SHP77 (cell line): ENCODE measurements at places on chromosomes 2 and 18.

GRCh38 chr2:234763002-234763873 is 188.6 kb upstream of the SH3BP4 start:
- no peak for DNase-seq

GRCh38 chr2:144490857-144491256 is 29.1 kb downstream of the ZEB2 start:
- no peak for DNase-seq

GRCh38 chr2:129256642-129257041 is 722.8 kb upstream of the RAB6C start:
- no peak for DNase-seq

DNA sequence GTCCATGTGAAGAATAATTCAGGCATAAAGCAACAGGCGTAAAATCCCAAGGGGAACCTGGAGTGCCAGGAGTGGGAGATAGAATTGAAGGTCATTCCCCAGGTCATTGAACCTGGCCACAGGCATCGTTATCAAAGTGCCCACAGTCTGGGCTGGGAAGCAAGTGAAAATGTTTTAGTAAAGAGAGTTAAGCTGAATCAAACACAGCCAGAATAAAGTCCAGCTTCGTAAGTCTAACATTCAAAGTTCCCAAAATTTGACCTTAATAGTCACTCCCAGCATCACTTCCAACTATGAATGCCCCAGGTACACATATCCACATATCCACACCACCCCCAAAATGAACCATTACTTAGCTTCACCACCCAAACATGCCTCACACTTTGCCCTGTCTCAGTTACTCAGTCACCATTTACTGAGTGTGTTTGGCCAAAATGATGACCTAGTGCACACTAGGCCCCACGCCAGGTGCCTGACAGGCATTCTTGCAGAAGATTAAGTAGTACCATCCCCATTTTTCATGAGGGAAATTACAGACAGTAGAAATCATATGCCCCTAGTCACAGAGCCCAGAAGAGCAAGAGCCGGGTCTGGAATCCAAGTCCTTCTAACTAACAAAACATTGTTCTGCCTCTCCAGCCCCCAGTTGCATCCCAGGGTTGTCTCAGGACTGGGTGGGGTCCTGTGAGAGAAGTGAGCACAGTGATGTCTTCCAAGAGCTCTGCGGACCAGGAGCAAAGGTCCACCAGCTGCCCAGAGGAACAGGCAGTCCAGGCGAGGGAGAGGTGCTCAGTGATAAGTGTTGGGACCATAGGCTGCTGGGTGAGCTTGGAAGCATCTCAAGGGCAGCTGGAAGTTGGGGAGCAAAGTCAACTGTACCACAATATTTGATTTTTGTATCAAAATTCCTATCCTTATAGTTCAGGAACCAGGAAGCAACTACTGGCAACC is 65.2 kb upstream of the MYCN start:
- DNase-seq = no peak

DNA sequence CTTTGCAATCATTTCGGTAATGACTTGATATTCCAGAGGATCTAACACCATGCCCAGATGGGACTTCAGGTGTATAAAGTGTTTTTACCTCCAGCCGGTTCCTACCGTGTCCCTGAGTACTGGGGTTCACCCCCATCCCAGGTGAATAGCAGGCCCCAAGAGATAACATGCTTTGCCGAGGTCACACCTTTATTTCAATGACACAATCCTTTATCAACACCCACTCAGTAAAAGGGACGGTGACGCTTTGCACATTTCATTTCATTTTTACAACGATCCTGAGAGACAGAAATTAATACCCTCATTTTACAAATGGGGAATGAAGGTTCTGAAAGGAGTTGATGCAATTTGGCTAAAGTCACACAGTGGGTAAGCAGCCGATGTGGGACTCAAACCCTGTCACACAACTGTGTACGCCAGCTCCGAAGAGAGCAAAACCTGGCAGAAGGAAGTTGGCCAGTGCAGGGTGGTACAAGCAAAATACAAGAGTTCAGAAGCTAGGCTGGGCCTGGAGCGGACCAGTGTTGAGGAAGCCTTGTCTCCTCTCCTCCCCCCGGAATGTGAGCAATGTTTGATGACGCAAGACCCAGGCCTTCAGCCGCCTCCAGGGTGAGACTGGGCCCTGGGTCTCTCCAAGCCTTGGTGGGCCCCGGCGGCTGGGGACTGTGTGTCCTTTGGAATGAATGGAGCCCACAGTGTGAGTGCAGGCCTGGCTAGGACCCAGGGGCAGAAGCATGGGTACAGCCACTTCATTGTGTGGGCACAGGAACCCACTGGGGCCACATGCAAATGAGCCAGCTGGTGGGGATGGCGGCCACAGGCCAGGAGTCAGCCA is 139.6 kb upstream of the MYCN start:
- DNase-seq = no peak

GRCh38 chr2:74239346-74239745 is 40.9 kb downstream of the MTHFD2 start:
- DNase-seq = no peak

GRCh38 chr2:144547494-144547893 is 27.6 kb upstream of the ZEB2 start:
- no peak for DNase-seq

- no peak for DNase-seq
Observed at GRCh38 chr2:196384729-196385128, 213.4 kb upstream of the STK17B start.

DNA sequence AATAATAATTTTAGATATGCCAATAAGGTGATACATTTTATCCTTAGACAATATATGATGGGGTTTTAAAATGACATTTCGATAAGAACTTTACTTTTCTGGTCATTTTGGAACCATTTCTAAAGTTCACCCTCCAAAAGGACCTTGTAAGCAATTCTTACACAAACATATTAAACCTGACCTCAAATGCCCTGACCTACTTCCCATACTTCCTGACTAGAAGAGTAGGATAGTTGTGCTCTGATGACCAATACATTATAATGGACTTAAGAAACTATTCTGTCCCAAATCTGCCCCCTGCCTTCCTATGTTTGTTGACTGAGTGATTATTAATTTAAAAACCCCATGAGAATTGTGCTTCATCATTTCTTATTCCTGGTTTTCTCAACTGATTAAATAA is 24.6 kb downstream of the GCA start:
- DNase-seq = no peak

DNA sequence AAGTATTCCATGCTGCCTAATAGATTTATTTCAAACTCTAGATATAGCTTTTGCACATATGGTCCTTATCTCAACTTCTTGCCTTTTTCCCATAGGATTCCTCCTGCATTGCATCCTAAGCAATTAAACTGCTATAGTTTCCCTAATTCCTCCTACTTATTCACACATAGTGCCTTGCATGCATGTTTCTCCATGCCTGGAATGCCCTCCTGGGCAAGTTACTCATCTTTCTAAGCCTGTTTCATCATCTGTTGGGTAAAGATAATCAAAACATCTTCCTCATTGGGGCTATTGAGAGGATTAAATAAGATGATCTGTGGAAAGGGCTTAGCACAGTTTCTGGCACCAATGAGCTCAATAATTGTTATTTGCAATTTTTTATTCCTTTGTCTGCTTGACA is 726.5 kb downstream of the SLC4A3 start:
- DNase-seq = no peak

- DNase-seq = no peak
Observed at GRCh38 chr2:160293391-160294091, 93.5 kb upstream of the ITGB6 start.

DNA sequence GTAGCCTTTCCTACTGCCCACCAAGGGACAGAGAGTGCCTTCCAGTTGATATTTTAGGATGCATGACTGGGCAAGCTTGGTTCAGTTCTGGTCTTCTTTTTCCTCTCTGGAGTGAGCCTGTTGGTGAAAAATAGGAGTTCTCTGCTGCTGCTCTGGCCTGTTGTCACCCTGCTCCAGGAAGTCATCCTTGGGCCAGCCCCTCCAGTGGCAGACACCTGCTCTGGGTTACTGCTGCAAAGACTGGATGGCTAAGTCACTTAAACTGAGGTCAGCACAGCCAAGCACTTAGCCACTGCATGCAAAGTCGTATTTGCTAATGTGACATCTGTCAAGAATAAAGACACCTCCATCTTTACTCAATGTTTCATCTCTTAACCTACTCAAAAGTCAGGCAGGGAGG is 219.6 kb upstream of the ID2 start:
- no peak for DNase-seq

DNA sequence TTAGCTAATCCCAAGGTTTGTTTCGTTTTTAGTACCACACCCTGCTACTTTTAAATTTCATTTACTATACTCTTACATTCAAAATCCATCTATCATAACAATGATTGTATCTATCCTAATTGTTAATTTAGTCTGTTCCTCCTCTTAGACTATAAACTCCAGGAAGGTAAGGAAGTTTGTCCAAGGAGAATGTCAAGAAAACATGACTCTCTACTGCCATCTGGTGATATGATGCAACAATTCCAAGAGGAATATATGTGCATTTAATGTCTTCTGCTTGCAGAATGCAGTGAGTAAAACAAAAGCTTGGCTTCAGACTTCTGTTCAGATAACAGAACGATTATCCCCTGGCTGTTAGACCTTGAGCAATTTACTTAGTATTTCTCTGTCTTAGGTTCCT is 1267.1 kb downstream of the LRP1B start:
- DNase-seq = no peak

- no peak for DNase-seq
Observed at GRCh38 chr2:113854208-113854607, 35.7 kb upstream of the ACTR3 start.

DNA sequence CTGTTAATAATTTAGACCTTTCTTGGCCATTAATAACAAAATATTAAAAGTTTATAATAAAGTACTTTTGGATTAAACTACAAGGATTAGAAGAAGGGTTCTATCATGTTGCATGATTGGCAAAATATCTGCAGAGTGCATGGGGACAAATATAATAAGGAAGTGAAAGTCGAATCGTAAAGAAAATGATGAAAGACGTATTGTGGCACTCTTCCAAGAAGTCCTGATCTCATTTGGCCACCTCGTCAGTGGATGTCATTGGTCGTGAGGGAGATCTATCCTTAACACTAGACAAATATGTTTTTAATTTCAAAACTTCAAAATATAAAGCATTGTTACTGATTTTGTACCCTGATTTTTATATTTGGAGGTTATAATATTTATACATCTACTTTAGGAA is 197.7 kb upstream of the STON1 start:
- DNase-seq = no peak

- no peak for DNase-seq
Observed at GRCh38 chr2:158936978-158937377, 31.5 kb upstream of the TANC1 start.

DNA sequence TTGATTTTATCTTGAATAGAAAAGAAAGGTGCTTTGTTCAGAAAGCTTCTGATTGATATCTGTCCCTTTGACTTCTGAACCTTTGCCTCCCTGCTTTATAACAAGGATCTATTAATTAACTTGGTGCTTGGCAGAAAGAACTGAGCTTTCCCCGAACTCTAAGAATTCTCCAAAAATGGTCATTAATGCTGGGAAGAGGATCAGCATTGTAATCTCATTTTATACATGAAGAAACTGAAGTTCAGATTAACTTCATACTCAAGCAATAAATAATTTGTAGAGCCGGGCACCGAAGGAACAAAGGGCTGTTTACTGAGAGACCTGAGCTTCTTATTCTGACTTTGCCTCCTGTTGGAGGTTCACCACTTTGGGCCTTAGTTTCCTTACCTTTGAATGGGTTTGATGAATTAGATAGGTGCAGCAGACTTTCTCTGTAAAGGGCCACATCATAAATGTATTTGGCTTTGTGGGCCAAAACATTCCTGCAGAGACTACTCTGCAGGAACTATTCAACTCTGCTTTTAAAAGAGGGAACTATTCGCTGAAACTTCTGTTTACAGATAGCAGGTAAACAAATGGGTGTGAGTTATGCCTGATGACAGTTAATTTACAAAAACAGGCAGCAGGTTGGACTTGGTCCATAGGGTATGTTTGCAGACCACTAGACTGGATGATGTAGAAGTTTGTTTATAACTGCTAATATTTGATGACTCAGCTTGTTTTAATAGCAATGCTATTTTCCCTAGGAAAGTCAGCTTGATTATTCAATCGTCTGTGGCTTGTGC is 272.9 kb downstream of the TGIF1 start:
- no peak for DNase-seq

GRCh38 chr2:133780997-133781513 is 212.8 kb upstream of the NCKAP5 start:
- DNase-seq = no peak

- DNase-seq = no peak
Observed at GRCh38 chr2:226691255-226691654, 108.4 kb downstream of the IRS1 start.

DNA sequence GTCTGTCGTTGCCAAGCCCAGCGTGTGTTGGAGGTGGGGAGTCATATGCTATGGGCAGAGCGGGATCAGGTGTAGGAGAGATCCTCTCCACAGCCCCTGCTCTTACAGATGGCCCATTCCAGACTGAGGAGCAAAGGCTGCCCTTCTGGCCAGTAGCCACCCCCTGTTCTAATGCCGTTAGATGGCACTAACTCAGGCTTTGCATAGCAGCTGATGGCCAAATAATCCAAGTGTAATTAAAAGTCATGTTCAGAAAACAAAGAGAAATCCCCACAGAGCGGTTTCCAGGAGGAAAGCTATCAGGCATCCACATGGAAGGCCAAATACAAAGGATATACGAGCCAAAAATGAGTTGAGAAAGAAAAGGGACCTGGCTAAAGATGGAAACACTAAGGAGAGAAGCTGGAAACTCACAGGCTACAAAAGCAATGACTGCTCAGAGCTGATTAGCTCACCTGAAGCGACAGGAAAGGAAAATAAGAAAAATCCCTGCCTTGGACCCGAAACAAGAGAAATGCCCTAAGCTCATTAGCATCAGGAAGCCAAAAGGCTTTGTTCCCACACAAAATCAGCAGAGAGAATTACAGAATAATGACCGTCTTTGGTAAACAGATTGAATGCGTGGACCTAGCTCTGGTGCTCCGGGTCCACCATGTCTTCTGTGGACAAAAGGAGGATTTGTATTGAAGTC is 1002.4 kb upstream of the KLHL29 start:
- DNase-seq = no peak

DNA sequence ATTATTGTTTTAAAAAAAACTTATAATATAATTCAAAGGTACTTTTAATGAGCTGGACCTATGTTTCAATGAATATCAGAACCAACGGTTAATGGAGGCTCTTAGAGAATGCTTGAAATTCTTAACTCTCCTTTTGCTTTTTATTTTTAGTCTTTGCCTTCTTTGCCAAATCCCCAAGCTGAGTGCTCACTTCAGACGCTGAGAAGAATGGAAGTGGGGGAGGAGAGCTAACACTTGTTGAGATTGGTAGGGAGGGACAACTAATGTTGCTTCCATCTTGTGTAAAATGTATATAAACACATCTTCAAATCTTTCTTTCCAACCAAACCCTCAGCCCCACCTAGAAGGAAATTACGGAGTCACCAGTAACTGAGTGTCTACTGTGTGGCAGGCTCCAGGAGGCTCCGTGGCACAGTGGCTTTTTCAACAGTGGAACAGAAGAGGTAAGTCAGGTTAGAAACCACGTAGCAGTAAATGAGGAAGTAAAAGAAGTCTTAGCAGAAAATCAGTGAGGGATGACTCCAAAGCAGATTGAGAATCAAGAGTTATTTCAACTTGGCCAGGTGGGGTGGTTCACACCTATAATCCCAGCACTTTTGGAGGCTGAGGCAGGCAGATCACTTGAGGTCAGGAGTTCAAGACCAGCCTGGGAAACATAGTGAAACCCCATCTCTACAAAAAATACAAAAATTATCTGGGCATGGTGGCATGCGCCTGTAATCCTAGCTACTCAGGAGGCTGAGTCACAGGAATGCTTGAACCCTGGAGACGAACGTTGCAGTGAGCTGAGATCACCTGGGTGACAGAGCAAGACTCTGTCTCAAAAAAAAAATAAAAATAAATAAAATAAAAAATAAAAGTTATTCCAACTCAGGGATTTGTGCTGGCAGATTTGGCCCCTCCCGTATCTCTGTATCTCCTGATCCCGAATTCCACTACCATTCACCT is 45.0 kb upstream of the CREB1 start:
- no peak for DNase-seq
